ENCODE measurements at places on chromosomes 11 and 22.
A peak's percentile ranks its signal among the peaks of the same experiment; 100 is the strongest.

- no peak for DNase-seq
Measured at GRCh38 chr11:60951904-60952741, at the start of gene SLC15A3. SLC15A3 (minus strand) TSS chr11:60952176; CDS start chr11:60951551, 625 bp downstream.

- DNase-seq, result no peak
Measured at GRCh38 chr11:60872961-60873524, 5.7 kb downstream of the ZP1 start.

DNA sequence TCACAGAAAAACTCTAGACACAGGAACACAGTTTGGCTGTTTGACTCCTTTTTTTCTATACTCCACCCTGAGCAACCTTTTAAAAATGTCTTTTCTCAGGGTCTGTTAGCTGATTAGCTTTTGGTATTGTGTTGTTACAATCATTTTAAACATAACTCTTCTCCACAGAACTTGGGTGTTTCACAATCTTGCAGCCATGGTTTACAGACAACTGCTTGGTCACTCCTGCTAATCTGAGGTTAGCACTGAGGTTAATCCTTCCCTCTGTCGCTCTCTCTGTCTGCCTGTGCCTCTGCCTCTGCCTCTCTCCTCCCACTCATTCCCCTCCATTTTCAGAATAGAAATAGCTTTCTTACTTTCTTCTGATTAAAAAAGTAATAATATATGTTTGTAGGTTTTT is 62.4 kb upstream of the ZBED5 start:
- DNase-seq, result no peak

DNA sequence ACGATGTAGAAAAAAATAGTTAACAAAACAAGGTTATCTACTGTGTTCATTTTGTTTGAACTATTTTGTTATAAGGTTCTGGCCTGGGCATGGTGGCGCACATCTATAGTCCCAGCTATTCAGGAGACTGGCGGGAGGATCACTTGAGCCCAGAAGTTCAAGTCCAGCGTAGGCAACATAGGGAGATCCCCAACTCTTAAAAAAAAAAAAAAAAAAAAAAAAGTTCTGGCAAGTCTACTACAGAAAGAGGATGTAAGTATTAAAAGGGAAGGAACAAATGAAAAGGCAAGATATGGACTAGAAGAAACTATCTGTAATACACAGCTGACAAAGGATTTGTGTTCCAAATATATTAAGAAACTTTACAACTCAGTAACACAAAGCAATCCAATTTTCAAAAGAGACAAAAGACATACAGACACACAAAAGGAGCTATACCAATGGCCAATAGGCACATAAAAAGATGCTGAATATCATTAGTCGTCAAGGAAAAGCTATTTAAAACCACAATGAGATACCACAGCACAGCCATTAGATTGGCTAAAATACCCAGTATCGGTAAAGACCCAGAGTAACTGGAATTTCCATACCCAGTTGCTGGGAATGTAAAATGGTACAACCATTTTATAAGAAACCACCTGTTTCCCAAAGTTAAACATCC is 27.4 kb downstream of the RRAS2 start:
- no peak for DNase-seq

- DNase-seq, result no peak
Measured at GRCh38 chr11:88117281-88117858, 57.9 kb downstream of the RAB38 start.

DNA sequence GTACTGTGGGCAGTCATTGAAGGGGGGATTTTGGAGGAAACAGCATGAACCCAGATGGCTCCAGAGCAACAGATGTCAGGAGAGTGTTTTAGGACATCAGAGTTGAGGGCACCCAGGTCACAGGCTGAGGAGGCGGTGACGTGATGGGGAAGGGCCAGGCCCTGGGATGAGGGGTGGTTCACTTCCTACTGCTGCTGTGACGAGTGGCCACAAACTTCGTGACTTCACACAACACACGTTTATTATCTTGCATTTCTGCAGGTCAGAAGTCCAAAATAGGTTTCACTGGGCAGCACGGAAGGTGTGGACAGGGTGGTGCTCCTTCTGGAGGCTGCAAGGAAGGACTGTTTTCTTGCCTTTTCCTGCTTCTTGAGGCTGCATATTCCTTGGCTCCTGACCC is 77.7 kb upstream of the RAB1B start:
- DNase-seq, result no peak

- DNase-seq, result peak; percentile 88
Measured at GRCh38 chr22:39502109-39502788, at the start of gene MIEF1. MIEF1 (plus strand) TSS chr22:39502290; CDS start chr22:39511295, 9,005 bp downstream.

GRCh38 chr22:38729946-38730345 is 24.2 kb downstream of the GTPBP1 start:
- DNase-seq, result no peak

GRCh38 chr22:35629406-35630216 is 12.5 kb upstream of the MB start:
- peak; percentile 41 for DNase-seq

DNA sequence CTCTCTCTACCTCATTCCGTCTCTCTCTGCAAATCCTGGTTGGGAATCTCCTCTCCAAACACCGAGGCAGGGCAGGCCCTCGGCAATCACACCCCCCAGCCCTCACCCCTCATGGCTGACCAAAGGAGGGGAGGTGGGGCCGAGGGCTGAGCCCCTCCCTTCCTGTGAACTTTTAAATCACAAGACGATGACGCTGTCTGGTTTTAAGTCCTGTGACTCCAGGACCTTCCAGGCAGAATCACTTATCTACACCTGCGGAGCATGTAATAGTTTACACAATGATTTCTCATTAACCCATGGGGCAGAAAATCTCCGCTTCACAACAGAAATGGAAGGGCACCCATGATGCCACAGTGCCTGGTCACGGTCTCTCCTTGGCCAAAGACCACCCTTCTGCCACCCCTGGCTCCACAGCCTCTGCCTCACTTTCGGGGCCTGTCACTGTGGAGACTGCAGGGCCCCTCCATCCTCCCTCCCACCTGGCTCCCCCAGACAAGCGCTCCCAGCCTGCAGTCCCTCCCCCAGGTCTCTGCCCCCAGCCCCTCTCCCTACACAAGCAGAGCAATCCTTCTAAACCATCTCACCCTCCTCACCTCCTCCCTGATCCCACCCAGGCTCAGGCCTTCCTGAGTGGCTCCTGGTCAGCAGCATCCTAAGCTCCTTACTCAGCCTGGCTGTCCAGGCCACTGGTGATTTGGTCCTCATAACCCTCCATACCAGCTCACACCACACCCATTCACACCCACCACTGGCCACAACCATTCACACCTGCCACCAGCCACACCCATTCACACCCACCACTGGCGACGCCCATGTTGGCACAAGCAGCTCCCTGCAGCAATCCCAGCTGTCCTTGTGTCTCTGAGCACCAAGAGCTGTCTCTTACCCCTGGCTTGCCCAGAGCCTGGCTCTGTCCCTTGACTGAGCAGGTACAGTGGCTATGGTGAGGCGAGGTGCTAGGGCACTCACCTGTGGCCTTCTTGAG is 30.7 kb upstream of the ARFGAP3 start:
- no peak for DNase-seq

DNA sequence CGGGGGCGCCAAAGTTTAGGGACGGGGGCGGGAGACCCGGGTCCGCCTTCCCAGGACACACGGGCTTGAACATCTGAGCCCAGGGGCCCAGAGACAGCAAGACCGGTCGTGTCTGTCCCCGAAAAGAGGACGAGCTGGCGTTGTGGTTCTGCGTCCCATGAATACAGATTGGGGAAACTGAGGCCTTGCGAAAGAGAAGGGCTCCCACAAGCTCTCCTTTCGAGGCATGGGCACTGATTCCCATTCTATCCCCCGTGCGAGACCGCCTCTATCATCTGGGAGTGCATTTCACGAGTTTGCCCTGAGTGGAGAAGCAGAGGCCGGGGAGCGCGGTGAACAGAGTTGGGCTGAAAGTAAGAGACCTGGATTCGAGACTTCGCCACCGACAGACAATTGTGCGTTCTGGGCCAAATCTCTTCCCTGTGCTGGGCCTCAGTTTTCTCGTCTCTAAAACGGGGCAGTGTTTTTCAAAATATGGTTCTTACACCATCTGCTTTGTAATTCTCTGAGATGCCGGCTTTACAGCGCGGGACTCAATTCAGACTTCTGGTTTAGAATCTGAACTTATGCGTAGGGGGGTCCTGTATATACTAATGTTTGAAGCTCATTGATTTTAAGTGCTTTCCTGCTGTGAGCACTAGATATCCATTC is 471 bp downstream of the RNF185 start:
- DNase-seq, result no peak

GRCh38 chr22:29695129-29695926 is 24.5 kb upstream of the CABP7 start:
- no peak for DNase-seq

DNA sequence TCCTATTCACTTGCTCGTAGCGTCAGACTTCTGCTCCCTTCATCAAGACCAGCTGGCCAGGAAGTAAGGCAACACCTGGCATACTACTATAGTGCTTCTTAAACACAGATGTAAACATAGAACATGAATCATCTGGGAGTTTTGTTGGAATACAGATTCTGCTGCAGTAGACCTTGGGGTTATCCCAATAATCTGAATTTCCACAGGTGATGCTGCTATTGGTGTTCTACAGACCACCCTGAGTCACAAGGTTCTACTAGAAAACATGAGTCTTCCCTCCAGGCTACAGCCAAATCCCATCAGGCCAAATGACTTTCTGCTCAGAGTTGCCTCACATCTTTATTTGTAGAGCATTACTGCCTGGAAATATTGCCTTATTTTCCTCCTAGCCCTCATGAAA is 175.2 kb downstream of the NELL1 start:
- DNase-seq, result no peak

DNA sequence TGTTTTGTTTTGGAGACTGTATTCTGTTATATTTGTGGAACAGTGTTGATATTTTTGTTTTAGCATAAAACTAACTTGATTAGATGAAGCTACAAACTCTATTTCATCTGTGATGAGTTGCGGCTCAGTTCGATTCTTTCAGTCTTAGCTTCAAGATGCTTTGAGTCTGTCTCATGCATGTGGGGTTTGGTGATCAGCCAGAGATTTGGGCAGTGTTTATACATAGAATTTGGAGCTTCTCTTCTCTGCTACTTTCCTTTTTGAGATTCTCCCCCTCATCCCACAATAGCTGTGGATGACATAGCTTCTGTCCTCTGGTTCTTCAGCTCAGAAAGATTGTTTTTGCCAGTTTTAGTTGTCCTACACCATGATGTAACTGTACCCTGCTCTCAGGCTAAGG is 90.4 kb downstream of the ARHGAP20 start:
- DNase-seq, result no peak

- DNase-seq, result no peak
Measured at GRCh38 chr11:70317581-70318305, 47.3 kb downstream of the PPFIA1 start.

- no peak for DNase-seq
Measured at GRCh38 chr11:4019891-4020290, 74.7 kb upstream of the RRM1 start.

DNA sequence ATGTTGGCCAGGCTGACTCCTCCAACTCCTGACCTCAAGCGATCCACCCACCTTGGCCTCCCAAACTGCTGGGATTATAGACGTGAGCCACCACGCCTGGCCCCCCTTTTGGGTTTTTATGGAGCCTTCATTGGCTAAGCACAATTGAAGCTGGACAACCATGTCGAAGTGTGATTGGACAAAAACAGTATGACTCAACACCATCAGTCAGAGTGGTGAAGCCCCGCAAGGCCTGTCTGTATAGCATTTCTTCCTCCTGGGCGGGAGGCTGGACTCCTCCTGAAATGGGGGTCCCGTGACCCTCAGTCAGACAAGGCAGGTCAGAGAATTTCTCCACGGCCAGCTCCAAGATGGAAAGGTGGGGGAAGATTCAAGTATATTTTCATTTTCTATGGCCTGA is 3.1 kb upstream of the PARVB start:
- DNase-seq, result no peak

- DNase-seq, result no peak
Measured at GRCh38 chr11:133343951-133344350, 188.3 kb downstream of the OPCML start.

DNA sequence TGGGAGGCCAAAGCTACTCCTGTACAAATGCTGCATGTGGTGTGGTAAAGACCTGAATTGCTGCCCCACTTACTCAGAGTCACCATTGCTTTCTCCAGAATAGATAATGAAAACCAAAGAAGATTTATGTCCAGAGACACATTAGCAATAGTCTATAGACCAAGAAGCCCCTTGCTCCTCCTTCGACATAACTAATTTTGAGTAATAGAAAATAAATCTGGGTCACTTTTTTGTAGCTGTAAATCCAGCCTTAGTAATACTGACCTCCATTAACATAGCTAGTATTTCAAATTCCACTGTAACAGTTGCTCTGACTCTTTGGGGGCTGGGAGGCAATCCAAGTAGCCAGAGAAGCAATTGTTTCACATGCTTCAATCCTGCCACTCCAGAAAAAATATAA is 145.9 kb downstream of the MAML2 start:
- no peak for DNase-seq

DNA sequence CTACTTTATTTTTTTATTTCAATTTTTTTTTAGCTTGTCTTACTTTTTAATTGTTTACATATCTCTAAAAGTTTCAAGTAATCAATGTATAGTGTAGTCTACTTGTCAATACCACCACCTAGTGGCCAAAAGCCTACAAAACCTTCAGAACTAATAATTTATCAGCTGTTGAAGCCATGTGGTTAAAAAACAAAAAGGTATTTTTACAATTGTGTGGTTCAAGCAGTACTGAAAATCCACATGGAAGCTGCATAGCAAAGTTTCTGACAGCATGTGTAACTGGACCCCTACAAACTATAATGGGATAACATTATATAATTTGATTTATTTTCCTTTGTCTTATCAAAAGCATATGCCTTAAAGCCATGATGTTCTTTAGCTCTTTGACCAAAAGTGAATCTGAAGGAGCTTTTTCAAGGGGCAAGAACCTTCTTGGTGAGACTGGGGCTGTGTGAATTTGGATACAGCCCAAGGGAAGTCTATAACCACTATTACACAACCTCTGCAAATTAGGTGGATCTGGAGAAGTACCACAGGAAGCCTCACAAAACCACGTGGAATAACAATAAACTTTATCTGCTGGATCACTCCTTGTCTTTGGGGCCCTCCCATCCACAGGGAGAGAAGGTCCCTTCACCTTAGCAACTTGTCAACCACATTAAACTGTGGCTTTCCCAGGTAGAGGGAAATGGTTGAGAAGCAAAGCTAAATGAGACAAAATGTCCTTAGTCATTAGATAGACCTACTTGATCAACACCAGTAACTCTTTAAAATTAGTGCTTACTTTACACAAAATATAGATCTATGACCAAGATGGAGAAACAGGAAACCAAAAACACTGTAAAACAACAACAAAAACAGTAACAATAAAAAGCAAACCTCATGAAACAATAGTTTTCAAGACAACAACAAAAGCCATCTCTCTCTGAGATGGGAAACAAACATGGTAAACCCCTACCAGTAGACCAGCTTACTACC is 9.9 kb downstream of the NARS2 start:
- DNase-seq, result no peak

GRCh38 chr22:34841331-34841771 is 224.6 kb upstream of the ISX start:
- no peak for DNase-seq

All from stimulated activated CD8-positive, alpha-beta memory T cell treated with anti-CD3 and anti-CD28 coated beads, Interleukin-7, amount 100 ng/mL, for 4 hours (primary cell).